ENCODE measurements at places on chromosomes 12 and 14.

GRCh38 chr12:61676520-61676919 is 583.7 kb upstream of the USP15 start:
- no peak for DNase-seq

GRCh38 chr14:64637735-64638473 is 66.3 kb upstream of the PLEKHG3 start:
- no peak for DNase-seq

- no peak for DNase-seq
Measured at GRCh38 chr12:59886131-59886733, 290.4 kb downstream of the SLC16A7 start.

GRCh38 chr14:24366413-24366720 is 1.6 kb upstream of the NFATC4 start:
- no peak for DNase-seq

- no peak for DNase-seq
Measured at GRCh38 chr14:92391726-92392125, 68.8 kb downstream of the SLC24A4 start.

DNA sequence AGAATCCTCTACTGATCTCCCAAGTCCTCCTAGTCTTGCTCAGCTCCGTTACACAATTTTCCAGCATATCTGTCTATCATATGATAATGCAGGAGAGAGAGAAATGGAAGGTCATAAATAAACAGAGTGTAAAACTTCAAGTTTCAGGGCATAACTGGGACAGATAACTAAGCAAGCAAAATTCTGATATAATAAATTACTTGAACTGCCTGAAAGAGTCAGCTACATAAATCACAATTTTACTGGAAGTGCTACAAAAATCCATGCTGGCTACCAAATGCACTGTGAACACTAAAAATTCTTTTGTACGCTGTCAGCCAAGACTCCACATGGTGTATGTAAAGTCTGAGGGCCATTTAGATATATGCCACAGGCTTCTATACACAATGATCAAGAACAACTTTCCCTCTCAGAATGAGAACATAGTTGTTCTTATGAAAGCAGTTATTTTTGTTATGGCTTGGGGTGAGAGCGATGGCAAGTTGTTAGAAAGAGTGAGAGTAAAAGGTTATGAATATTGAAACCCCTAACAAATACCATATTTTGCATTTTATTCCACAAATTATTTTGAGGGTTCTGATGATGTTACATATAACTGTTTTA is 41.1 kb downstream of the GRIP1 start:
- no peak for DNase-seq

DNA sequence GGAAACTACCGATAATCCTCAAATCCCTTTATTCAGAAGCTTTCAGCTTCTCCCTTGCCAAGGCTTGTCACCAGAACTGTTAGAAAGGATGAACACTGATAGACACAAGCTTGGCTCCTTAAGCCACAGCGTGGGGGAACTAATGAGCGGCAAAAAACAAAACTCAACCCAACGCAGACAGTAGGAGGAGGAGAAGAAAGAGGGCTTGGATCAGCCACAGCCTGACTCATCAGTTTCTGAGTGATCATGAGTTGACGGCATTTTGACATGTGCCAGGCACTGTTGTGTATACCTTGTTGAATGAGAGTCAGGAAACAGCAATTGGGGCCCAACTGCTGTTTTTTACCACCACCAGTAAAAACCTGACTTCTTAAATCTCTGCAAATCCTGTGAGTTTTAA is 23.7 kb downstream of the PLXNC1 start:
- no peak for DNase-seq

- no peak for DNase-seq
Measured at GRCh38 chr12:113831016-113831415, 135.1 kb downstream of the RBM19 start.

- no peak for DNase-seq
Measured at GRCh38 chr12:46926526-46926925, 100.7 kb upstream of the SLC38A4 start.

- DNase-seq, result no peak
Measured at GRCh38 chr12:19144985-19145384, 15.5 kb downstream of the PLEKHA5 start.

DNA sequence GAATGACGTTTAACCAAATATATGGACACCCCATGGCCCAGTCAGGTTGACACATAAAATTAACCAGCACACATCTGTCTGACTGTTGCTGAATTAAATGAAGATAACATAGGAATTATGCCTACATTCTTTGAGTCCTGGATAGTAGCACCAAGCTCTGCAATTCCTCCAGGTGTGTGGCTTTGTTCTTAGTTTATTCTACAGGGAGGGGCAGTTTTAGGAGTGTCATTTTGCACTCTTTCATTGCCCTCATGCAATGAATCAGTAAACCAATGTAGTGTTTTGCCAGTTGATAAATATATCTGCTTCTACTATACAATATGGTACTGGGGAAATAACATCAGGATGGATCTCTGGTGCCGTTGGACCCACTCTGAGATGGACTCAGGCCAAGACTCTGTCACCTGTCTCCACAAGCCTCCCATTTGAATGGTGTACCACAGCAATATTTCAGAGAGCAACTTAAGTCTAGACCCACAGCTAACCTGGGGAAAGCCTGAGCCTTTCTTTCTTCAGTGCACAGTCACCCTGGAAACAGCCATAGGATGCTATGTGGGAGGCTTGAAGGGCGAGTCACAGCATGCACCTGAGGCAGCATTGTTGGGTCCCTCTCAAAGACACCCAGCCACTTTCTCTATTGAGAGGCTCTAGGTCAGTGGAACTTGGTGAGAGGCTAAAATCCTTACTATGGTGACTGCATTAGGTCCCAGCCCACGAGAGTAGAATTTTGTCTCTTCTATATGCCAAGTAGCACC is 73.2 kb downstream of the ANO4 start:
- DNase-seq, result no peak

DNA sequence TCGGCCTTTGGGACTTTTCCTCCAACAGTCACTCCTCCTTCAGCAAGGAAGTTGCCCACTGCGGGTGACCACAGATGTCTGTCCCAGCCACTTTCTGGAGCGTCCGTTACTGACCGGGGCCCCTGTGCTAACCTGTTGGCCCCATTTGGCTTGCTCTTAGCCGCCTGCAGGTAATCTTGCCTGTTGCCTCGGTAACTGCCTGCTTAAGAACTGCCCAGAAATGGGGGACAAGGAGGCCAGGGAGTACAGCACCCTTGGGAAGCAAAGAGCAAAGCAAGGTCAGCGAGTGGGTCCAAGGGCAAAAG is 338.8 kb upstream of the SFSWAP start:
- DNase-seq, result no peak

DNA sequence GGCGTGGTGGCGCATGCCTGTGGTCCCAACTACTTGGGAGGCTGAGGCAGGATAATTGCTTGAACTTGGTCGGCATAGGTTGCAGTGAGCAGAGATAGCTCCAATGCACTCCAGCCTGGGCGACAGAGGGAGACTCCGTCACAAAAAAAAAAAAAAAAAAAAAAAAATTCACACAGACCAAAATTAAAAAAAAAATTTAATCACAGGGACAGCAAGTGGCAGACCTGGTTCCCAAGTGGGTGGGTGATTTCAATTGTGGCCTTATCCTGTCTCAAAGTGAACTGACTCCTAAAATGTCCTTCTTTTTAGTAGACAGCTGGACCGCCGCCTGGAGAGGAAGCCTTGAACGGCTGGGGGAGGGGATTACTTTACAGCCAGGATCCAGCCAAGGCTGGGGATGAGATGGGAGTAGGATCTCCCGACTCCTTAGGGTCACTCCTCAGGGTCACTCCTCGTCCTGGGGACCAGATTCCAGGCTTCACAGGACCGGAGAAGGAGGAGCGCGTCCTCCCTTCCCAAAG is 1.5 kb upstream of the KCNH3 start:
- no peak for DNase-seq

GRCh38 chr12:97038834-97039233 is 131.8 kb downstream of the NEDD1 start:
- DNase-seq, result no peak

GRCh38 chr12:23847857-23848256 is 101.6 kb downstream of the SOX5 start:
- no peak for DNase-seq

DNA sequence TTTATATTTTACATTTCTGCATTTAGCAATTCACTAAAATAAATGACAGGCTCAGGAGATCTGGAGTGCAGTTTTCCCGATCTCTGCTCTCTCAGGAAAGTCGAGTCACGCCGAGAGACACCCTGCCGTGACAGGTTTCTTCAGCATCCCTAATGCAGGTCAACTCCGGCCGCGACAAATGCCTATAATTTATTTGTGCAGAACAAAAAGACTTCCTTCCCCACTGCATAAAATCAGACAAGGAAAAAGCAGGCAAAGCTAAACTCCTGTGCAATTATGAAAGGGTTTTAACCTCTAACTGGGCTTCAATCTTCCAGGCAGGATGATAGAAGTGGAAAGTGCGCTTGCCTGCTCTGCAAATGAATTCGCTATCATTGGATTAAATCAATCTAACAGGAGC is 28.1 kb downstream of the SPRING1 start:
- no peak for DNase-seq

DNA sequence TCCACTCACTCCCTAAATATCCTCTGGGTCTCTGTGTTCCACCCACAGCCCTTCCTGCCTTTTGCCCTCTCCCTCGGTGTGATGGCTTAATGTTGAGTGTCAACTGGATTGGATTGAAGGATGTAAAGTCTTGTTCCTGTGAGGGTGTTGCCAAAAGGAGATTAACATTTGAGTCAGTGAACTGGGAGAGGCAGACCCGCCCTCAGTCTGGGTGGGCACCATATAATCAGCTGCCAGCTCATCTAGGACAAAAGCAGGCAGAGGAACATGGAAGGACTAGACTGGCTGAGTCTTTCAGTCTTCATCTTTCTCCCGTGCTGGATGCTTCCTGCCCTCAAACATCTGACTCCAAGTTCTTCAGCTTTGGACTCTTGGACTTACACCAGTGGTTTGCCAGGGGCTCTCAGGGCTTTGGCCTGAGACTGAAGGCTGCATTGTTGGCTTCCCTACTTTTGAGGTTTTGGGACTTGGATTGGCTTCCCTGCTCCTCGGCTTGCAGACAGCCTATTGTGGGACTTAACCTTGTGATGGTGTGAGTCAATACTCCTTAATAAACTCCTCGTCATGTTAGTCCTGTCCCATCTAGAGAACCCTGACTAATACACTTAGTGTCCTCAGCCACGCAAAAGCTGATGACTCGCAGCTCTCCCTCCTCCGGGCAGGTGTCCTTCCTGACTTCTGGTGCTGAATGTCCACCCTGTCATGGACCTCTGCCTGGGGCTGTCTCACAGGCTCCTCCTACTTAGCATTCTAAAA is 5.9 kb downstream of the DGLUCY start:
- DNase-seq, result no peak

GRCh38 chr12:54053751-54054741 is at the start of gene HOXC4:
HOXC4 (plus strand) TSS chr12:54053835; CDS start chr12:54053923, 88 bp downstream.
- DNase-seq, result no peak

DNA sequence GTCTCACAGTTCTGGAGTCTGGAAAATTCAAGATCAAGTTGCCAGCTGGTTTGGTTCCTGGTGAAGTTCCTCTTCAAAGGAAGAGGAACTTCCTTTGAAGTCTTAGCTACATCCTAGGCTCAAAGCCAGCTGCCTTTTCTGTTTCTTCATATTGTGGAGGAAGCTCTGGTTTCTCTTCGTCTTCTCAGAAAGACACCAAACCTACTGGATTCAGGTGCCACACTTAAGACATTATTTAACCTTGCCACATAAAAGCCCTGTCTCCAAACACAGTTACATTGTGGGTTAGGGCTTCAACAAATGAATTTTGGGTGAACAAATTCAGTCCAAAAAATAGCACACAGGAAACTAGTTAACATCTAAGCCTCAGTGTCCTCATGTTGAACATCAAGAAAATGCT is 1019.8 kb downstream of the GALC start:
- no peak for DNase-seq

DNA sequence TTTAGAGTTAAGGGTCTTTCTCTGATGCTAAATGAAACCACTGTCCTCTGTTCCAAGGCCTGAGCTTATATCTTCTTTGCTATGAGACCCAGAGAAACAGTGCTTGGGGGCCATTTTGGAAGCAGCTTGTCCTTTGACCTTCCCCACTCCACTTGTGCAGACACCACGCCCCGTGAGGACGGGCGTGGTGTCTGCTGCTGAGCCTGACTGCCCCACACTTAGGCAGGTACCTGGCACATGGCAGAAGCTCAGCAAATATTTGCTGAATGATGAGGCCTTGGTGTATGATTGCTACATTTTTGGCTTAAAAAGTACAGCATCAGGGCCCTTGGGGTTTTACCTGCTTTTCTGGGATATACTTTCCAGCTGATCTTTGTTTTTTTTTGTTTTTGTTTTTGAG is 69.9 kb downstream of the RASSF3 start:
- no peak for DNase-seq

- DNase-seq, result no peak
Measured at GRCh38 chr12:24970177-24970576, 21.3 kb upstream of the BCAT1 start.

DNA sequence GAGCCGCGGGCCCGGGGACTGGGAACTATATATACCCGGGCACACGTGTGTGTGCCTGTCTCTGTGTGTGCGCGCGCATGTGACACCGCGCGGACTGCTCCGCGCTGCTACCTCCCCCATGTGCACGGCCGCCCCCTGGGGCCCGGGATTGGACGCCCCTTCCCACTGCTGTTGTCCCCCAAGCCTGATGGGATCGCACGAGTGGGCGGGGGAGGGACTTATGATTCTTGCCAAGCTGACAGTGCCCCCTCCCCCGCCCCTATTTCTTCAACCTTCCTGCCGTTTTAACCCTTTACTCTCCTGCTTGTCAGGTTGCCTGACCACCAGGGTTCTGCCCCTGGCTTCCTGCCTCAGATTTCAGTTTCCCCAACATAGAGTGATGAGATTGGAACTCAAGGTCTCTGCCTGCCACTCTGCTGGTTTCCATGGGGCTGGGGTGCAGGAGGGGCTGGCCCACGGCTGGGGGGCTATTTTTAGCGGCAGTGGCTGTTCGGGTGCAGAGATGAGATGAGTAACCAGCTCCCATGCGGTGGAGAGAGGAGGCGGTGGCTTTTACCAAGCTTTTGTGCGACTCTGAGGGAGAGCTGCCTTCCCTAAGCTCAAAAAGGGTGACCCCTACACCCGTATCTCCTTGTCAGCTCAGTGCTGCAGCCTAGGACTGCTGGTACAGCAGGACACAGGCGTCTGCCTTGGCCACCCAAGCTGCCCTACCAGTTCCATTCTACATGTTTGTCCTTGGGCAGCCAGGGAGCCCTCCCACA is at the start of gene DDN:
DDN (minus strand) TSS at position 5 of the 761 bp plus-strand sequence. CDS start 88 bp downstream, outside the sequence.
- peak; percentile 63 for DNase-seq

GRCh38 chr12:102144221-102144620 is 24.2 kb downstream of the PARPBP start:
- DNase-seq, result no peak

DNA sequence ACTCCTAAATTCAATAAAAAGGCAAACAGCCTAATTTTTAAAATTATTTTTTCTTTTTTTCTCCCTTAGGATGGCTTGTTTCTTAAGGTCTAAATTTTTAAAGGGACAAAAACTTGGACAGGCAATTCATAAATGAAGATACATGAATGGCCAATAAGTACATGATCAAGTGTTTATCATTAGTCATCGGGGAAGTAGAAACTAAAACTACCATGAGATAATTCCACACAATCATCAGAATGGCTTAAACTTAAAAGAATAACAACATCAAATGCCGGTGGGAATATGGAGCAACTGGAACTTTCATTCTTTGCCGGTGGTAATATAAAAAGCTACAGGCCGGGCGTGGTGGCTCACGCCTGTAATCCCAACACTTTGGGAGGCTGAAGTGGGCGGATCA is 29.1 kb downstream of the MOK start:
- DNase-seq, result no peak

All from bone marrow (tissue), 2 donors.